ENCODE measurements at places on chromosomes 5 and 9. TPM values are rescaled to one million over a fixed set of nuclear protein-coding genes. Genes with fewer than 3 reads are reported as not detected.

The TMED9 gene
- 83.7 TPM for total RNA-seq

The FOXD4 gene
- total RNA-seq = not detected

The SEMA6A gene
- total RNA-seq = 28.7 TPM

The KIF4B gene
- not detected for total RNA-seq

The JAKMIP2 gene
- 0.49 TPM for total RNA-seq

The BAAT gene
- total RNA-seq = not detected

The C9orf152 gene
- 0.49 TPM for total RNA-seq

The LRRTM2 gene
- total RNA-seq = 1.2 TPM

The SHC3 gene
- total RNA-seq = 6.1 TPM

The TMEM171 gene
- not detected for total RNA-seq

The FAXDC2 gene
- 35.4 TPM for total RNA-seq

The PFN3 gene
- not detected for total RNA-seq

The SVEP1 gene
- 84.5 TPM for total RNA-seq

The TMEM252 gene
- not detected for total RNA-seq

The SPINK13 gene
- not detected for total RNA-seq

The POLE3 gene
- total RNA-seq = 17.4 TPM

Data from vagina (tissue), 2 donors.